ENCODE measurements at places on chromosomes 2 and 18.

- DNase-seq: peak; percentile 12
Observed at GRCh38 chr2:73614105-73614504, 28.1 kb downstream of the NAT8 start.

DNA sequence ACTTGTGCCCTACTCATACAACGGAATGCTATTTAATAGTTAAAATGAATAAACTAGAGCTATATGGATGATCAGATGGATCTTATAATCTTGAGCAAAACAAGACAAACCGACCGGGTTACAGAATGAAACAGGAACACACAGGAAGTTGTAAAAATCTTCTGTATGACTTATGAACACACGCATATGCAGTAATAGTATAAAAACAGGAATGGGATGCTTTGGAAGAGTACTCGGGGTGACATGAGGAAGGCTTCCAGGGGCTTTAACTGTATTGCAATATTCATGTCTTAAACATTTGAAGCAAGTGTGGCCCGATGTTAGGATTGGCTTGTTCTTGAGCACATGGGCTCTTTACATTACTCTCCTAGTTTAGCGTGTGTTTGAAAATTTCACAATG is 14.9 kb upstream of the E2F6 start:
- no peak for DNase-seq

DNA sequence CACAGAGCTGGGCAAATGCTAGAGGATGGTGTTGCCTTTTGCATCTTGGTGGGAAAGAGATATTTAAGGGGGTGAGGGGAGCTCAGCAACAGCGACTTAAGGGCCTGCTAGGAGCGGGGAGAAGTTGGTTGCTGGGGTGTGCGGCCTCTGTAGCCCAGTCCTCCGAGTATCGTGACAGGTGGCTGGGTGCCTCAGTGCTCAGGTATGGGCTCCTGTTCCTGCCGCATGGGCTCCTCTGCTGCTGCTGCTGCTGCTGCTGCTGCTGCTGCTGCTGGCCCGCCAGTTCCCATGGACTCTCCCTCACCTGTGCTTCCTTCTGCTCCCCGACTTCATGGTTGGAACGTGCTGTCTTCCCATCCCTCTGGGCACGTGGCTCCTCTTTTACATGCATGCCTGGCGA is 22.0 kb downstream of the AGAP1 start:
- no peak for DNase-seq

DNA sequence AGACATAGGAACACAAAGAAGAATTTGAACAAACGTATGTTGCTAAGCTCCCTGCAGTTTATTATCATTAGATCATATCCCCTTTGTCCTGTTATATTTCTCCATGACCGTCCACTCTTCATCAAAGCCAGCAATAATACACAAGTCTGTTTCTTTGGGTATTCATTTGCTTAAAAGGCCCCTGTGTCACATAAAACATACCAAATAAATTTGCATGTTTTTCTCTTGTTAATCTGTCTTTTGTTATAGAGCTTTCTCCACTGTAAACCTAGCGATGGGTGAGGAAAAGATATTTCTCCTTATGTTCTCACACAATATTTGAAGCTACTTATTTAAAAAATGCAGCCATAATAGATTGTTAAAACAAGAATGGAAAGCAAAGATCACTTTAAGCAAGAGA is 42.9 kb upstream of the REL start:
- no peak for DNase-seq

- peak; percentile 45 for DNase-seq
Observed at GRCh38 chr2:219441451-219442255, 7.0 kb downstream of the SPEG start.

- DNase-seq: no peak
Observed at GRCh38 chr2:34785206-34785785, 1186.2 kb upstream of the FAM98A start.

DNA sequence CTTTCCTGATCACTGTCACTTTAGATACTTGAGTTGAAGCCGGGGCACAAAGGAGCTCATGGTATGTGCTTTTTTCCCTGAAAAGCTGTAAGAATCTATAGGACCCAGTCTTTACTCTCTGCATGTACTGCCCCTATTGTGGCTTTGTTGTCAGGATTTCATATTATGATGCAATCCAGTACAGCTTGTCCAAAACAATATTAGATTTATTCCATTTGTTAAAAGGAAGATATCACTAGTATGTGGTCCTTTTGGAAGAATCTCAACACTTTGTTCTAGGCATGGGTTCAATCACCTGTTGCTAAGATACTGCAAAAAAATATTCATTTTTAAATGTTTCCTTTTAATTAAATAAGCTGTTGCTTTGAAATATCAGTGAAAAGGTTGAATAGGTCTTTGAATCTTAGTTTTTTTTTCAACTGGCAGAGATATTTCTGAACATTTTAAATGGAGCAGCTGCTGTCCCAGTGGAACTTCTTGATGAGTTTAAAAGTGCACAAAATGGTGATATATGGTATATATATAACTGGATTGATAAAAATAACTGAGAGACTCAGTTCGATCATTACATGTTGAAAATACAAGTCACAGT is 256.6 kb upstream of the NT5C1B start:
- DNase-seq: no peak
